ENCODE measurements at places on chromosomes 6 and 20. TPM values are rescaled to one million over a fixed set of nuclear protein-coding genes. Genes with fewer than 3 reads are reported as not detected.
A peak's percentile ranks its signal among the peaks of the same experiment; 100 is the strongest.

DNA sequence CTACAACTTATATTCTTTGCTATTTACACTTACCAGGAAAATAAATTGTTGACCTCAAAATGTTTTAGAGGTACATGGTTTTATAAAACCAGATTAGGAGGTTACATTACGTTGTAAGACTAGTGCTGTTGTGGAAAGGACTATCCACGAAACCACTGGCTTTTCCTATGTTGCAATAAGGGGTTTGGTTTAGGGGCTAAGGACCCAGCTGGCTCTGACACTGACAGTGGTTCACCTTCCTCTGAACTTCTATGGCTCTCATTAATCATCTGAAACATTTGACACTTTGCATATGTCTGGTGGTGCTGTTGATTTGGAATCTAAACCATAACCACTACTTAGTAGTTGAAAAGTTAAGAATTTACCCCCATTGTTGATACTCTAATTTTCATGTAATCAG is 186.7 kb downstream of the NKAIN2 start:
- DNase-seq: no peak

DNA sequence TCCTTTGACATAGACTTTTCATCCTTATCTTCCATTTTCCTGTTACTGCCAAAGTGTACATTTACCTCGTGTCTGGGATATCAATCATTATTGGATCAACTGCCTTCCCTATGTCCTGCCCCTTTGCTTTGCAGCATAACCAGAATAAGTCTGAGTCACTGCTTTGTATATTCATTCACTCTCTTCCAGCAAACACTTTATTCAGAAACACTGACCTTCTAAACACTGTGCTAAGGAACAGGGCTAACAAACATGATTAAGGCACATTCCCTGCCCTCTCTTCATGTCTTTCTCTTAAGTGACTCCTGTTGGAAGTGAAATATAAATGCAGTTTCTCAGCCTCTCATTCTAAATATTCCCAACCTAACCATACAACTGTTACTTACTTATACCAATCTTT is 66.9 kb downstream of the COL19A1 start:
- DNase-seq: no peak

DNA sequence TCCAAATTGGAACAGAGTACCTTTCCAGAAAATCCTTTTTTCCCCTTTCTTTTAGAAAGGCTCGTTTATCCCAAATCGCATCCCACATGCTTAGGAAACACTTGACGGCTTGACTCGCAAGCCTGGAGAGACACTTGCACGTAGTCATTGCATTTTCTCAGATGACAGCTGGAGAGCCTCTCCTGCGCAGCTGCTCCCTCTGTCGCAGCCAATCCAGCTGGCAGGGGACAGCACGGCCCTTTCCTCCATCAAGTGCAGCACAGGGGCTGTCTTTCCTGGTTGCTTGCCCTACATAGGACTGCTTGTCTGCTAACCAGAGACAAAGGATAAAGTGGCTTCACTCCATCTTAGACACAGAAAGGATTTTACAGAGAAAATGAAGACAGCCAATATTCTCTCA is 77.6 kb upstream of the RGS17 start:
- DNase-seq: no peak

DNA sequence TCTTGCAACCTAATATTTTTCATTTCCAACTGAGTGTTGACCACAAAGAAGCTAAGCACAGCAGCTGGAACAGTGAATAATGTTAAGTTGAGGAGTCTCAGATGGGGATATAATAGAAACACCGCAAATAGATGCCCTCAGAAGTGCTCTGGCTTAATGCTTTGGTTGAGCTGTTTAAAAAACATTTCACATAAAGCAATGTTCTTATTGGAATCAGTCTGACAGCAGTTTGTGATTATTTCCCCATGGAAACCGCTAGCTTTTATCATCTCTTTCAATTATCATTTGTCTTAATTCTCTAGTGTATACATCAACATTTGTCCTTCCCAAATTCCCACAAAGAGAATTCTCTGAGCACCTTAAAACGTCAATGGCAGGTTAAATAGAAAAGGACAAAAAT is 30.8 kb downstream of the METTL24 start:
- DNase-seq: no peak

- DNase-seq: no peak
Measured at GRCh38 chr6:35056952-35057351, 84.2 kb downstream of the TCP11 start.

GRCh38 chr6:158057213-158057987 is 75.7 kb downstream of the SYNJ2 start:
- peak; percentile 100 for DNase-seq

DNA sequence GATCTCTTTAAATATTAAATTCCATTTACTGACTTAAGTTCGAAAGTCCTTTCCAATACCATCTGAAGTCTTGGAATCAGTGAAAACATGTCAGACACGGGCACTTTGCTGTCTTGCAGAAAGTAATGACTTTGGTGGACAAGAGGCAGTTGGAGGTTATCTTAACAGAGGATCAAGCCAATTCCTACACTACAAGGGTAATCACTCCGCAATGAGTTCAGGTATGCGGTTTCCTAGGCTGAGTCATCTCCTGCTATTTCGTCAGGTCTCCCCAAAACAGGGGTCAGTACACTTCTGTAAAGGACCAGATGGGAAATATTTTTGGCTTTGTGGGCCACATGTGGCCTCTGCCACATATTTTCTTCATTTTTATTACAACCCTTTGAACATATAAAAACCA is 656.6 kb downstream of the KIF16B start:
- DNase-seq: peak; percentile 32

GRCh38 chr20:25009218-25010145 is 16.9 kb upstream of the APMAP start:
- DNase-seq: no peak

- no peak for DNase-seq
Measured at GRCh38 chr6:150722614-150723344, 123.1 kb downstream of the PLEKHG1 start.

DNA sequence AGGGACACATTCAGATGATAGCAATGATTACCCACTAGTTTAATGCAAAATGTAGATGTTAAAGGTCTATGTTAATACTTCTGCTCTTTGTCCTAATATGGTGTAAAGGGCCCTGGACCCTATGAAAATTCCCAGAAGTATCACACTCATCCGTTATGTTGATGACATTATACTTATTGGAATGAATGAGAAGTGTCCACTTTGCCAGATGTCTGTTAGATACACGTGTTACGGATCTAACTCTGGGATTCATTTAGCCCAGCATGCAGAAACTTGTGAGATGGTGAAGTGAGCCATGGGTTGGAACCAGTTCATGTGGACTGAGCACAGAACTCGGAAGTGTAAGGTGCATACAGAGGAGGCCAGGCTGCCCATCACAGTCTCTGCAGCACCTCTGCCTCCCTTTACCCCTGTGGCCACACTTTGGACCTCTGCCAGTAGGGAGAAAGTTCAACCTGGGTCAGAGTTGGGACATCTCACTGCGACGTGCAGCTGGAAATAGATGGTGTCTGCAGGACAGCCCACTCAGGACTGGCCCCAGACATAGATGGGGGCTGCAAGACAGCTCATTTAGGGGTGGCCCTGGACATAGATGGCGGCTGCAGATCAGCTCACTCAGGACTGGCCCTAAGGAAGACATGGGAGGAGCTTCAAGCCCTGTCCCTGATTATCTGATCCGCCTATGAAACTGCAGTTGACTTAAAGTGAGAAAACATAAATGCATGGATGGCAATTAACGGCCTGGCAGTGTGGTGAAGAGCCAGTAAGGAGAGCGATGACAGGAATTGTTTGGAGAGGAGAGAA is 71.2 kb upstream of the THBS2 start:
- no peak for DNase-seq

DNA sequence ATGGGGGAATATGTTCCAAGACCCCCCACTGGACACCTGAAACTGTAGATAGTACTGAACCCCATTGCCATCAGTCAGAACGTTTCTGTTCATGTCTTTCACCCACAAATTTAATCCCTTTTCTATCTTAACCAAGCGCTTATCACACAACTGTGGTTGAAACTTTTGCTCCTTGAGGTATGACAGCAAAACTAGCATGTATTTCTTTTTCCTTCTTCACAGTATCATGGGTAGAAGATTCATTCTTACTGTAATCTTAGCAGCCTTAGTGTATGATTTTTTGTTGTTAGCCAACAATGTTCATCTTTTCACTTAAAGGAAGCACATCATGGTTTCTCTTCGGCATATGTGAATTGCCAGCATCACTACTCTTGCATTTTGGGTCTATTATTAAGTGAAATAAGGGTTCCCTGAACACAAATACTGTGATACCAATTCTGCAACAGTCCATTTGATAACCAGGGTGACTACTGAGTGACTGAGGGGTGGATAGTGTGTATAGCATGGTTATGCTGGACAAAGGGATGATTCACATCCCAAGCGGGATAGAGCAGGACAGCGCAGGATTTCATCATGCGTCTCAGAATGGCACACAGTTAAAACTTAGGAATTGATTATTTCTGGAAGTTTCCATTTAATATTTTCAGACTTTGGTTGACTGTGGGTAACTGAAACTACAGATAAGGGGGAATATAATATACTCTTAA is 41.8 kb downstream of the KCNS1 start:
- peak; percentile 80 for DNase-seq

- DNase-seq: no peak
Measured at GRCh38 chr6:168837254-168838036, 396.5 kb downstream of the SMOC2 start.

DNA sequence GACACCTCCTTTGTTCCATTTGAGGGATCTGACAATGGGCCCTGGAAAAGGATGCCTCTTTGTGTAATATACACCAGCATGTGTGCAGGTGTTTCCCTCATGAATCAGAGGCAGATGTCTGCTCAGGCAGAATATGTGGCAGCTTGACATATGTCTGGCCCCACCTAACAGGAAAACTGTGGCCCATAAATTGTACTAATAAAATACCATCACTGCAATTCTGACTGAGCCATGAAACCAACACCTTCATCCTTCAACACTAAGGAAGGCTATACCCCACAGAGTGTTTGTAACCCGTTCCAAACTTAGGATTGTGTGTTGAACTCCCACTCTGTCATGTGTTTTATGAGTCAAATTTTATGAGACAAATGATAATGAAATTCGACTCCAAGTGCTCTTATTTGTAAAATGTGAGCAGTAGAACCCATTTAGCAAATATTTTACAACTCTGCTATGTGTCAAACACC is 22.7 kb downstream of the LAMA4 start:
- DNase-seq: peak; percentile 73

DNA sequence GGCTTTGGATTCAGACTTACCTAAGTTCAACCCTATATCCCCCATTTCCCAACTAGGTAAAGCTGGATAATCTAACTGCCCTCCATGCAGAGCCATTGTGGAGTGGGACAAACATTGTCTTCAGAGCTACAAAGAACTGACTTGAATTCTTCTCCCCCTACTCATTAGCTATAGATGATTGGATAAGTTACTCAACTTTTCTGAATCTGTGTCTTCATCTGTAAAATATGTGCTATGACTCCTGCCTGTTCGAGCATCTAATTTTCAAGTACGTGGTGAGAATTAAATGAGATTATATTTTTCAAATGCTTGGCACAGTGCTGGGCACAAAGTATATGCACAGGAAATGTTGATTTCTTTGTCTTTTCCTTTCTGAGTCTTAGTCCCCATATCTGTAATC is 240.3 kb upstream of the TCF21 start:
- DNase-seq: no peak

- no peak for DNase-seq
Measured at GRCh38 chr6:154441995-154442310, 68.5 kb downstream of the CNKSR3 start.

DNA sequence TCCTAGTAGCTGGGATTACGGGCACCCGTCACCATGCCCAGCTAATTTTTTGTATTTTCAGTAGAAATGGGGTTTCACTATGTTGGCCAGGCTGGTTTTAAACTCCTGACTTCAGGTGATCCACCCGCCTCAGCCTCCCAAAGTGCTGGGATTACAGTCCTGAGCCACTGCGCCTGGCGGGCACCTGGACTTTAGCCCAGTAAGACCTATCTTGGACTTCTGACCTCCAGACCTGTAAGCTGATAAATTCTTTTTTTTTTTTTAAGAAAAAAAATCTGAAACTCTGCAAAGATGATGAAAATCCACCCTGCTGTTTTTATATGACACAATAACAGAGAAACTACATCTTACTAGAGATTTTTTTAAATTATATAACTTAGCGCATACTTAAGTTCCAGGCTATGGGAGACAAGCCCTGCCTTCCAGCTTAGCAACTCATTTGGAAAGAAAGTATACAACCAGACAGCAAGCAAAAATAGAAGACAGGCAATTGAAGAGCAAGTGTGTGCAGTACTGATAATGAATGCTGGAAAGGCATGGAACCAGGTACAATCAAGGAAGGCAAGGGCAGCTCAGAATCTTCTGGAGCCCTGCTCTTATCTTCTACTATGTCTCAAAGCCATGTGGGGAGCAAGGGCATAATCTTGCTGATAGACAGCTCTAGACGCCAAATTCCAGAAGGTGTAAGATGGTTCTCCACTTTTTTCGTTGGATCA is 104.2 kb downstream of the CD83 start:
- no peak for DNase-seq

DNA sequence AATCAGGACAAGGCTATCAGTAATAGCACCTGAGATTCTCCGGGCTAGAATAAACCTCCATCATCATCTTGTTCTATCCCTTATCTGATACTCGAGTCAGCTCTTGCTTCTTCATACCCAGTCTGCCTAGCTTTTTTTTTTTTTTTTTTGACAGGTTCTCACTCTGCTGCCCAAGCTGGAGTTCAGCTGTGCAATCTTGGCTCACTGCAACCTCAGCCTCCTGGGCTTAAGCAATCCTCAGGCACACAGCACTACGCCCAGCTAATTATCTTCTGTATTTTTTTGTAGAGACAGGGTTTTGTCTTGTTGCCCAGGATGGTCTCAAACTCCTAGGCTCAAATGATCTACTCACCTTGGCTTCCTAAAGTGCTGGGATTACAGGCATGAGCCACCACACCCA is 19.5 kb downstream of the SRSF6 start:
- no peak for DNase-seq

GRCh38 chr20:32206760-32207625 is 550 bp downstream of the PLAGL2 start:
- no peak for DNase-seq

- DNase-seq: peak; percentile 92
Measured at GRCh38 chr6:84652356-84653026, 111.9 kb downstream of the TBX18 start.

- DNase-seq: no peak
Measured at GRCh38 chr6:776528-776931, 83.6 kb upstream of the EXOC2 start.

DNA sequence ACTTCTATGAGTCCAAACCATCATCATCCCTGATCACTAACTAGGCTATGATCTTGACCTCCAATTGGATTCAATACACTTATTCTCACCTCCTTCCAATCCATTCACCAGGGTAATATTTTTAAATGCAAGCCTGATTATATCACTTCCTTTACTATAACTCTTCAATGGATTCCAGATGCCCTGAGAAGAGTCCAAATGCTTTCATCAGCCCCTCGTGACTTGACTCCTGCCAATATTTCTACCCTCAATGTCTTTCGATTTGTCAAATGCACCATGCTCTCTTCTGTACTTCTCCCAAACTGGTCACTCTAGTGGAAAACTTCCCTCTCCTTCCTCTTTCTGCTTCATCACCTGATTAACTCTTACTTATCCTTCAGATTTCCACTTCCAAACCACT is 70.8 kb downstream of the CD164 start:
- no peak for DNase-seq

GRCh38 chr20:54283253-54283652 is 75.4 kb downstream of the PFDN4 start:
- no peak for DNase-seq

SAMD10 gene
- 3.6 TPM for total RNA-seq

CLDN20 gene
- not detected for total RNA-seq

IMPG1 gene
- not detected for total RNA-seq

SRSF6 gene
- 63.7 TPM for total RNA-seq

CALHM5 gene
- 1.0 TPM for total RNA-seq

CLPSL2 gene
- not detected for total RNA-seq

EEF1A2 gene
- 203 TPM for total RNA-seq

PRRT1 gene
- not detected for total RNA-seq

DPPA5 gene
- total RNA-seq: not detected

Measured in HT1080 (cell line).